ENCODE measurements at places on chromosomes 1 and 21.

DNA sequence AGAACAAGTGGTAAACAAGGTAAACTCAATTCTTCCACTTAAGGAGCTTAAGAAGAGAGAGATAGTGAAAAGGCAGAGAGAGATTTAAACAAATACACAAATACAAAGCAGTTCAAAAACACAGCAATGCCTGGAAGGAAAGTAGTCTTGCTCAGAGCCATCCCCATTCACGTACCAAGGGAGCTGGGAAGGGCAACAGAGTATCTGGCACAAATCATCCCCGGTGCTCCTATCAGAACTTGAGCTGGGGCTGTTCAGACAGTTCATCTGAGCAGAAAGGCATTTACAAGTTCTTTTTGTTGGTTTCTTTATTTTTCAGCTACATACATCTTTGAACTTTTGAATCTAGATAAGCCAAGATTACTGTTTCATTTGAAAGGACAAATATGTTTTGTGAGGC lies 233.9 kb downstream of the KCNH1 start:
- DNase-seq: no peak

GRCh38 chr1:63916485-63917360 lies 142.9 kb downstream of the ROR1 start:
- no peak for DNase-seq

- peak; percentile 64 for DNase-seq
These were observed 29.6 kb upstream of the CCN1 start for GRCh38 chr1:85550784-85551516.

- no peak for DNase-seq
These were observed 101.3 kb downstream of the PRRX1 start for GRCh38 chr1:170765279-170765678.

GRCh38 chr1:205545991-205546390 lies 41.5 kb downstream of the CDK18 start:
- DNase-seq: no peak
